ENCODE measurements at places on chromosomes 13 and 19. TPM values are rescaled to one million over a fixed set of nuclear protein-coding genes. Genes with fewer than 3 reads are reported as not detected.

The CFD gene
- polyA plus RNA-seq, result 0.70 TPM

The KLF1 gene
- polyA plus RNA-seq, result not detected

GRCh38 chr13:34044041-34044440, 226.1 kb downstream of the RFC3 start:
- DNase-seq, result peak; percentile 61

DNA sequence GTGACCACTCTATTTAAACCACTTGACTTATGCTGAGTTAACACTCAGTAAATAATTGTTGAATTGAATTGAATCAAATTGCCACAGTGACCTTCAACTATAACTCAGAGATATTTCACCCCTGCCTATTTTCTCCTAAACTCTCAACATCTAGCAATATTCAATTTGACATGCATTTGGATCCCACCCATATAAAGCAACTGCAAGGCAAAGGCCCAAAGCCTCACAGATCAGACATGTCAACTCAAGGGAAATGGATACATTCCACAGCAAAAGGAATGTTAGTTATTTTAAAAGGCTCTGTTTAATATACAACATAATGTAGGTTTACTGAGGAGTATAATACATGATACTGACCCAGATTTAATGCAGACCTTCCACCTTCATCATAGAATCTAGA, 107.4 kb downstream of the KCTD12 start:
- DNase-seq, result no peak

DNA sequence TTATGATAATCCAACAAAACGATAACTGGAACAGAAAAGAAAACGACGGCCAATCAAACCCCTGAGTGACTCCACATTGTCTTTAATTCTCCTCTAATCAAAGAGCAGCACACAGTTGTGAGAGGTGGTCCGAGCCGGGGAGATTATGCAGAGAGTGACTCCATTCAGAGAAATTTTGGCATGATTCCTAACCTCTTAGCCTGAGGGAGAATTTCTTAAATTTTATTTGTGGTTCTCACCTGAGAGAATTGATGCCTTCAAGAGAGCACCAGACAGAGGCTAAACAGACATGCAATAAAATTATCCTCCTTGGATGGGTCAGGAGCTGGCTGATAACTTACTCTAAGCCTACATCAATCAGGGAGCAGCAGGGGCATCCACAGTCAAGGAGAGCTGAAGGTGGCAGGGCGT, 310.0 kb upstream of the KLF12 start:
- no peak for DNase-seq

All from BJ (cell line).